Activated naive CD8-positive, alpha-beta T cell treated with anti-CD3 and anti-CD28 coated beads for 36 hours (primary cell): ENCODE measurements at places on chromosomes 5 and 9. TPM values are rescaled to one million over a fixed set of nuclear protein-coding genes. Genes with fewer than 3 reads are reported as not detected.

DNA sequence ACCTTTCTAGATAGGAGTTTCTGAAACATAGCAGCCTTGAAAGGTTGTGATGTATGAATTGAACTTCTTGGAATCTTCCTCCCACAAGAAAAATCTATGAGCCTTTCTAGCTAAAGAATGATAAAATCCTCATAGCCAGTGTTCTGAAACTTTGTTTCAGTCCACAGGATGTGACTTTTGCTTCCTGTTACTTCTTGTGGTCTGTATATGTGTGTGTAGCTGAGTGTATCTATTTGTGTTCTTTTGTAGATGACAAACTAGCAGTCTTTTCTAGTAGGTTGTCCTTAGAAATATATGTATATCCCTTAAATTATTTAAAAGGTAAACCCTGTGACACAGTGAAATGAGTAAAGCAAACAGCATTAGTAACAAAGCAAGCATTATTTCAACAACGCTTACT is 188.8 kb downstream of the MRPS30 start:
- DNase-seq: no peak

- DNase-seq: no peak
These were observed 368.7 kb downstream of the EFNA5 start for GRCh38 chr5:107301999-107302398.

- no peak for DNase-seq
These were observed 2118.6 kb upstream of the C9orf72 start for GRCh38 chr9:29691758-29692407.

The ADRA1B gene
- not detected for total RNA-seq

The IL7R gene
- 112 TPM for total RNA-seq
